ENCODE measurements at places on chromosomes 13 and 19. TPM values are rescaled to one million over a fixed set of nuclear protein-coding genes. Genes with fewer than 3 reads are reported as not detected.

Gene CGB5
- total RNA-seq: not detected

Gene GARRE1
- 37.3 TPM for total RNA-seq

Gene LILRB5
- 0.83 TPM for total RNA-seq

Gene FFAR2
- total RNA-seq: 0.30 TPM

Gene CACNG8
- not detected for total RNA-seq

Gene C5AR2
- 0.97 TPM for total RNA-seq

Gene ZNF428
- 17.4 TPM for total RNA-seq

Gene ZNF816
- total RNA-seq: 7.9 TPM

Gene ZNF223
- total RNA-seq: 1.3 TPM

Gene EXOC3L2
- total RNA-seq: 2.2 TPM

Gene ZNF296
- 4.8 TPM for total RNA-seq

Gene SLC15A1
- 63.6 TPM for total RNA-seq

Gene NLRP8
- not detected for total RNA-seq

Gene PRKCG
- total RNA-seq: not detected

Gene ZNF90
- 0.65 TPM for total RNA-seq

Gene FXYD3
- total RNA-seq: 745 TPM

Gene FCAR
- total RNA-seq: not detected

Gene ENOX1
- total RNA-seq: 0.26 TPM

Gene ZNF556
- not detected for total RNA-seq

Gene MAST1
- total RNA-seq: 4.5 TPM

Gene WDR87
- total RNA-seq: not detected

Gene ZNF784
- 5.1 TPM for total RNA-seq

Gene SYNGR4
- total RNA-seq: not detected

Gene PRTN3
- not detected for total RNA-seq

Gene NLRP7
- not detected for total RNA-seq

Gene ZNF442
- 4.6 TPM for total RNA-seq

Gene PSG6
- not detected for total RNA-seq

Gene FFAR3
- total RNA-seq: not detected

Gene SUGP2
- 34.2 TPM for total RNA-seq

Gene RNF17
- total RNA-seq: not detected

Gene SPRED3
- total RNA-seq: 0.44 TPM

Gene NOVA2
- 0.97 TPM for total RNA-seq

Gene OR7A5
- total RNA-seq: 0.91 TPM

Gene RELB
- total RNA-seq: 11.4 TPM

Gene NLRP5
- not detected for total RNA-seq

Gene FXYD1
- 5.9 TPM for total RNA-seq

Gene CIC
- 57.5 TPM for total RNA-seq

Gene MBD3L2
- total RNA-seq: not detected

Gene TNFRSF19
- 100 TPM for total RNA-seq

Gene TBXA2R
- 0.32 TPM for total RNA-seq

Gene LMTK3
- total RNA-seq: 1.6 TPM

Gene STARD13
- 11.7 TPM for total RNA-seq

Gene POLR1D
- total RNA-seq: 178 TPM

Gene CFAP97D2
- not detected for total RNA-seq

Gene ZNF264
- total RNA-seq: 35.4 TPM

Gene IGLON5
- total RNA-seq: not detected

Gene C19orf44
- 2.7 TPM for total RNA-seq

All from suprapubic skin (tissue), 4 donors.